Stimulated activated CD8-positive, alpha-beta memory T cell treated with anti-CD3 and anti-CD28 coated beads, Interleukin-7, amount 100 ng/mL, for 1 hour (primary cell): ENCODE measurements at places on chromosomes 12 and 14.

GRCh38 chr12:54463034-54463433 is 10.4 kb downstream of the GTSF1 start:
- no peak for DNase-seq

DNA sequence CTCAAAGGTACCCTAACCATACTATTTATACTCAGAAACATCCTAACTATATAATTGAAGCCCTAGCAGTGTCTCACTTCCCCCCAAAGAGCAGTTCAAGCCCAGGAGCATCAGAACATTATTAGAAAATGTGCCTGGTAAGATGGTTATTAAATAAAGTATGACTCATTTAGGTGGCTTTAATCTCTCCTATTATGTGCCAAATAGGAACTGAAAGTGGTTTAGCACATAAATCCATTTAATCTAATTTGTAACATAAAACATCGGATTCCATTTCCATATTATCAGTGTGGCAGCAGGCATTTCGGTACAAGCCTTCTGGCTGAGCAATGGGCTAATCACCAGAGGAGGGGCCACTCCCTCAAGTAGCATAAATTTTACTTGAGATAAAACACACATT is 395.2 kb upstream of the TMTC1 start:
- no peak for DNase-seq

DNA sequence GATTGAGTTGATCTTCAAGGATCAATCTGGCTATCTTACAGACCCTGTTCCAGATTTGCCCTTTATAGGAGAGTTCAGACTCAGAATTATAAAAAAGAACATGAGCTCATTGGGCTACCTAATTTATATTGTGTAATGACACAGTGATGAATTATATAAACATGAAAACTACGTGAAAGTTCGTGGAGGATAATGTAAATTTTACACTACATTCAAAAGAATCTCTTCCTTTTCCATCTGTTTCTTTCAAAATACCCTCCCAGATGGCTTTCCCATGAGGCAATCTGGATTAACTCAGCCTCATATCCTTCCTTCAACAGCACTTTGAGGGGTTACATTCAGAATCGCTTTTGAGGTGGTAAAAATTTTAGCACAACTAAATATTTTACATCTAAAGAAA is 129.3 kb downstream of the HMGA2 start:
- DNase-seq, result no peak

DNA sequence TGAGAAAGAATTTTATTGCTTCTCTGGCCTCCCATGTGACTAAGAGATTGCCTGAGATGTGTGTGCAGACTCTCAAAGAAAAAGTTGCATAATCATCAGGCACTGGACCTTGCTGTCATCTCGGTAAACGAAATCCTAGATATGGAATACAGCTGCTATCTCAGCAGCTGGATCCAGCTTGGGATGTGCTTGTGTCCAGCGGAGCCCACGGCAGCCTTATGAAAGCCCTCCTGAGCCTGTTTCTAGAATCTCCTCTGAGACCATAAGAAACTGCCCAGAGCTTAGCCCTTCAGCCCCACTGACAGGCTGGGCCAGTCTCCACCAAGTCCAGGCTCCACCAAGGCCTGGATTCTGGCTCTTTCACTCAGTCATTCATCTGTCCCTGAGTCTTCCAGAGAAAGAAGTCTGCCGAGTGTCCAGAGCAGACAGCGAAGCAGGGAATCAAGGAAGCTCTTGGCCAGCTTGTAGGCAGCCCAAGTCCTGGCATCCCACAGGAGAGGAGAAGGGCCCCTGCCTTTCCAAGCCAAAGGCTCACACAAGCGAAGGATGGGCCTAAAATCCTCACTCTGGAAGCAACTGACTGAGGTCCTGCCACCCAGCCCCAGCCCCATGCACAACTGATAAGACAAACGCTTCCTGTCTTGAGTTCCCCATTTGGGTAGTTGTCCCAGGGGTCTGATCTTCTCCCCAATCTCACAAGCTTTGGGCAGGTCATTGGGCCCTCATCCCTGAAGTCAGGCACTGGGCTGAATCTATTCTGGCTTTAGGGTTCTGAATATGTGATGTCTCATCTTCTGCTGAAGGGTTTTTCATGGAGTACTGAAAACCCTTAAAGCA is 97.8 kb downstream of the SEC23A start:
- DNase-seq, result no peak

- DNase-seq, result no peak
These were observed 1.9 kb downstream of the BCL7A start for GRCh38 chr12:122023339-122024131.

DNA sequence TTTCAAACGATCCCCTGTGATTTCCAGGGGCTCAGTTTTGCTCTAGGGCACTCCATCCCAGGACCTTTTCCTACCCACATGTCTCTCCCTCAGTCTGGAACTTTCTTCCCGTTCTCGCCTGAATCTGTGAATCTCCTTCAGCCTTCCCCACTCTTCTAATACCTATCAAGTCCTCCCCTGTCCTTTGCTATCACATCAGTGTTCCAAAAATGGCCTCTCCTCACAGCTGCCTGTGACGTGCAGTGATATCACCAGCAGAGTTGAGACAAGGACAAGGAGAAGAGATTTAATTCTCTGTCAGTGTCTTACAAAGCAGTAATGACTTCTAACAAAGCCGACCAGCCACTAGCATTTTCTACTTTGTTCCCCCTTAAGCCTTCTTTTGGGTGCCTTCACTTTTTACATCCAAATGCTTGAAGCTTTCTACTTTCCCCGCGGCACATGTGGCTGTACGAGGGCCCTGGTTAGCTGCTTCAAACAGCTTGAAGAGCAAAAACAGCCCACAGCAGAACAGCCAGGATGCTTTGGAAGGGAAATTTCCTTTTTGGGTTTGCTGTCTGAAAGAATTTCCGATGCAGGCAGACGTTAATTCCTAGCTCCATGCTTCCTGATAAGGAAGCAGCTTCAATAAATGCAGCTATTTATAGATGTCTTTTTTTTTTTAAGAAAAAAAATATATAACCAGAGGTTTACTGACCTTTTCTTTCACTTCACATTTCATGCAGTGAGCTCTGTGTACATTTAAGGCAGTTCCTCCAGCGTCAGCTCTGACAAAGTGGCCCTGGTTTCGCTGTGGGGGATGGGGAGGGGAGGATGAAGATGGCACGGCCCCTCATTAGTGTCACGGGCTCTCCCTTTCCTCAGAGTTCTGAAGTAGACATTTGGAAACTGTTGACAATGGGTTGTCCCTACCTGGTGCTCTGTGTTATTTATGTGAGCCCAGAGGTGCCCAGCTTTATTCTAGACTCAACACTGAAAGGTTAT is 109.3 kb downstream of the ETV6 start:
- no peak for DNase-seq

DNA sequence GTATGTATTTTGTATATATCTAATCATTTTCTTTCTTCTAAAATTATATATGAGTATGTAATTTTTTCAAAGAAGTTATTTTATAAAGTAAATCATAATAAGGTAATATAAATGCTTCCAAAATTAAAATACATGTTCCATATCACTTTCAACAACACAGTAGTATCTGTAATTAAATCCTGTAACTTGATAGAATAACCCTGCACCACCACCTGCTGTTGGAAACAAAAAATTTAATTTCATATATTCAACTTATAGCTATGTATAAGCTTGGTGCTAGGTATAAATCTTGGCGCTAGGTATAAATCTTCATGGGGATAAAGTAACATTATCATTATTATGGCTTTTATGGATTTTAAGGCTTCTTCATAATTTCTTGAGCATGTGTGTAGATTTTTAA is 149.7 kb upstream of the DCN start:
- no peak for DNase-seq

DNA sequence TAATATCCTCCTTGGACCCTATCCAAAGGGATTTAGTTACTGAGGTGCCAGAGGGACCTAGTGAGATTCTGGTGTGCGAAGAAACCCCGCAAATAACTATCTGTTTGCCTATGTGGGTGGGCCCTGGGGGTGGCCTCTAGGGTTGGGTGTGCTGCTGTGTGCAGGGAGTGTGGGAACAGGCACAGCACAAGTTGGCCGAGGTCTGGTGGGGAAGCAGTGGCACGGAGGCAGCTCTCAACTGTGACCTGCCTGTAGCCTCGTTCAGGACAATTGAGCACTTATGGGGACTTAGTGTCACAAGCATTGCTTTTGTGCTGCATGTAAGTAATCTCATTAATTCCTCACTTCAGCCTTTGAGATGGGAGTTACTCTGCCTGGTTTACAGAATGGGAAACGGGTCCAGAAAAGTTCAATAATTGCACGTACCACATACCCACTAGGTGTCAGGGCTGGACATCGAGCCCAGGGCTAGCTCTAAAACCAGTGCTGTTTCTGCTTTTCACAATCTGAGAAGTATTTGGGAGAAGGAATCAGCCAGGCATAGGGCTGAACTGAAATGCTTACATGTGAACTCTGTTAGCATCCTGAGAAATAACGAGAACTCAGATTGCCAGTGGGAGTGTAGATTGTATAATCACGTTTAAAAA is 58.8 kb downstream of the TECPR2 start:
- DNase-seq, result no peak

GRCh38 chr12:14834509-14834908 is 8.8 kb downstream of the ART4 start:
- no peak for DNase-seq

DNA sequence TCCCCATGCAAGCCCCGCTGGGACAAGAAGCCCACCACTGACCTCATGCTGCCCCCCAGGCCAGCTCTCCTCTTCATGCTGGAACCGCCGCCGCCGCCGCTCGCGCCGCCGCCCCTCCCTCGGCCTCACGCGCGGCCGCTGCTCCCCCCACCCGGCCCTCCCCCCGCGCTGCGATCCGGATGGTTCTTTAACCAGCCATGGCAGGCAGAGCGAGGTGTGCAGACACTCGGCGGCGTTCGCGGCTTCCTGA is at the start of gene DCAF5:
Gene DCAF5 (minus strand): TSS at position 218 of the 250 bp plus-strand sequence. CDS start 141 bp downstream, at position 77.
- DNase-seq, result peak; percentile 83
